ENCODE measurements at places on chromosomes 4 and X.

DNA sequence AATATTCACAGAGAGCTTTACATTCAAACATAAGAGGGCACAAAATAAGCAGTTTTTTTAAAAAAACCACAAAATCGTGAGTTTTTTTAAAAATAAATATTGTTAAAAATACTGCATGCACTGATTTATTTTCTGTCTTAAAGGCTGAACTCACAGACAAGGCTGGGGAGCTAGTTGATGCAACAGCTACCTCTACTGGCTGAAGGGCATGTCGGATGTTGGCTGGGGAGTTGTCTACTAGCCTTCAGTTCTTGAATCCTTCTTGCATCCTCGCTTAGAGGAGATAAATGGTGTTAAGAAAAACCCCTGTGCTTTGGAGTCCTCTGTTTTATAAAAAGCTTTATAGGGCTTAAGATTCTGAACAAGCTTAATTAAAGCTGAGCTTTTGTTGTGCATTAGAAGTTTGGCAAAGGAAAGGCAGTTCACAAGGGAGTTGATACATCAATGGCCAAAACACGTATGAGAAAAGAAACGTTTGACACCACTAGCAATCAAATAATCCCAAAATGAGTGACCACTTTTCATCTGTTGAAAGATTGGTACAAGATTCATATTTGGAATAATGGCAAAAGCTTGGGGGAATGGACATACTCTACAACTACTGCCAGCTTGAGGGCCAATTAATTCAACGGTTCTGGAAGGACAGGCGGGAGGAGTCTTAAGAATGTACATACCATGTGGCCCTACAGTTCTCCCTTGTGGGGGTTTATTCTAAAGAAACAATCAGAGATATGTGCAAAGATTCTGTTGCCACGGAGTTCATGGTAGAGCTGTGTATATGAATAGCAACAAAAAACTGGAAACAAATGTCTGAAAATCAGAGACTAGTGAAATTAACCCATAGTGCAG is 94.7 kb downstream of the SEL1L3 start:
- DNase-seq, result no peak

GRCh38 chr4:40672528-40673522 is 43.2 kb upstream of the RBM47 start:
- no peak for DNase-seq

- no peak for DNase-seq
Observed at GRCh38 chr4:52106191-52106590, 55.1 kb downstream of the SPATA18 start.

GRCh38 chrX:100871594-100872560 is 2.3 kb downstream of the NOX1 start:
- no peak for DNase-seq

DNA sequence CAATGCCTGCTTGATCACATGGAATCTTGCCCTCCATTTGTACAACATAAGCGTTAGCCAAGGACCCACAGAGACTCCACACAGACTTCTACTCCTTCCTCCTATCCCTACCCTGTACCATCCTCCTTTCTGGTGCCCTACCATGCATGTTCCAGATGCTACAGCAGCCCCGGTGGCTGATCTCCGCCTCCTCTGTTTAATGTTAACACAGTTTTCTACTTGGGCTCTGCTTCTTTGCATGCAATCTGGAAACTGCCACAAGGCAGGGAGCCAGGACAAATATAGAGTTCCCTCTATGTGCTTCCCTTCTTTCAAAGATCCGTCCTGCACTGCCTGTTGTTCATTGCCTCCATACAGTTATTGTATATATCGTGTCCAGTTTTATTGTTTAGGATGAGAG is 368.6 kb upstream of the TENM3 start:
- no peak for DNase-seq

- no peak for DNase-seq
Observed at GRCh38 chrX:72576141-72576894, 3.7 kb upstream of the HDAC8 start.

DNA sequence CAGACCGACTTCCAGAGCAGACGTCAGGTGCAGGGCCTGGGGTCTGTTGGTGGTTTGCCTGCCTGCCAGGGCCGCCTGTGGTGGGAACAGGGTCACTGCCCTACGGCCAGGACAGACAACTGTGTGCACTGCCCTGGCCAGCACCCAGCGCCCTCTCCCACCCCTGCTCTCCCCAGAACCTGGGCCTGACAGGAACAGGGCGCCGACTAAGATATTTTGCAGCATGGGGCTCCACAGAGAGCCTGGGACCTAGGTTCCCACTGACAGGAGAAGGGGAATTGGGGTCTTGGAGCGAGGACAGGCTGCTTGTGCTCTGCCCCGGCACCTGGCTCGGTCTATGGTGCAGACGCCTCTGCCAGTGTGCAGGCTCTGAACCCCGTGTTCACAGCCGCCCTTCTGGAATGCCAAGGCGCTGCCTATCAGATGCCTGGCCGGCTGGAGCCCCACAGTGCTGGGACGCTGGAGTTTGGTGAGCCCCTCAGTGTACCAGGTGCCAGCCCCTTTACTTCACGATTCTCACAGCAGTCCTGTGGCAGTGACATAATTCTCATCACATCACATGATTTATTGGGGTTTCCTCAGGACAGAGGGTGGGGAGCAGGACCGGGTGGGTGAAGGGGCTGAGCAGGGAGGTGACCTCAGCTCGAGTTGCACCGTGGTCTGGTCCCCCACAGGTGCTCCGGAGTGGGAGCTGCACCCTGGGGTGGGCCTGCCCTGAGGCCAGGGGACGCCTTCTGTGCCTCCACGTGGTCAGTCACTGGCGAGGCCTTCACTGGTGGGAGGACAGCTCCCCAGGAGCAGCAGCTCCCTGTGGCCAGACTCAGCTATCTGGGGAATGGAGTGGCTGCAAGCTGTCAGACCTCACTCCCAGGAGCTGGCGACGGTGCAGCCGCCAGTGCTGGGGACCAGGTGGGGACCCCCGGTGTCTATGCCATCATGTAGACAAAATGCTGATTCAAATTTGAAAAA is 113.8 kb upstream of the LRPAP1 start:
- DNase-seq, result no peak

DNA sequence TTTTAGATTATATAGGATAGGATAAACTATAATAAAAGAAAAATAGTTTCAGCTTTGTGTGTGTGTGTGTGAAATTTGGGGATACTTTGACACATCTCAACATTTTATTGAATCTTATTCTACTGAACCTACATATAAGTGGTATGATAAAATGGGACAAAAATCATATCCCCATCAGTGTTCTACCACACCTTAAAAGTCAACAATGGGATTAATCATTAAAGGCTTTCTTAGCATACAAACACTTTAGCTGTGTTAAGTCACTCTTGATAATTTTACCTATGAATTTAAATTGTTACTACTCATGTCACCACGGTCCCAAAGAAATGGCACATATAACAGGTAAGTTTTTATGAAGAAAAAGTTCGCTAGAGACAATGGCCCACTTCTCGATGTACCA is 37.7 kb upstream of the LRBA start:
- no peak for DNase-seq
